CD4-positive, alpha-beta T cell (primary cell): ENCODE measurements at places on chromosomes 11 and 22.
A peak's percentile ranks its signal among the peaks of the same experiment; 100 is the strongest.

DNA sequence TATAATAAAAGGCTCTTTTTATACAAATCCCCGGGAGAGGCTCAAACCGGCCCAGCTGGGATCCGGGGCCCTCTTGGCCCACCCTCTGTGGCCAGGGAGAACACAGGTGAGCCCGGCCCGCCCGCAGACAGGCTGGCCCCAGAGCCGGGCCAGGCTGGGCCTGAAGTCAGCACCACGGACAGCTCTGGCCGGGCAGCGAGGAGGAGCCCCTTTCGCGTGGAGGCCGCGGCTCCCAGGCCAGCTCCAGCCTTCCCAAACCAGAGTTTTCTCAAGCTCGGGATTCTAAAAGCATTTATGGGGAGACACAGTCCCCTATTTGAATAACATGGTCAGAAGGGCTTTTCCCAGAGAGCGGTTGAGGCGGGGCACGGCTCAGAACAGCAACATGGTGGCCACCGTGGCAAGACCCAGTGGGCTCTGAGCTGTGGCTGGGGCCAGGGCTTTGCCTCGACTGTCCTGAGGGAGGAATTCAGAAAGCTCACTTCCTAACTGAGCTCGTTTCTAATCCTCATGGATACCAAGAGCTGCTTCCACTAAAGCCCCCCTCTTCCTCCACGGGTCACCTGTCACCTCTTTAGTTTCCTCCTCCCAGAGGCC is 115.4 kb downstream of the BRD1 start:
- no peak for DNase-seq

GRCh38 chr11:24748261-24748660 is 251.4 kb downstream of the LUZP2 start:
- DNase-seq, result no peak

DNA sequence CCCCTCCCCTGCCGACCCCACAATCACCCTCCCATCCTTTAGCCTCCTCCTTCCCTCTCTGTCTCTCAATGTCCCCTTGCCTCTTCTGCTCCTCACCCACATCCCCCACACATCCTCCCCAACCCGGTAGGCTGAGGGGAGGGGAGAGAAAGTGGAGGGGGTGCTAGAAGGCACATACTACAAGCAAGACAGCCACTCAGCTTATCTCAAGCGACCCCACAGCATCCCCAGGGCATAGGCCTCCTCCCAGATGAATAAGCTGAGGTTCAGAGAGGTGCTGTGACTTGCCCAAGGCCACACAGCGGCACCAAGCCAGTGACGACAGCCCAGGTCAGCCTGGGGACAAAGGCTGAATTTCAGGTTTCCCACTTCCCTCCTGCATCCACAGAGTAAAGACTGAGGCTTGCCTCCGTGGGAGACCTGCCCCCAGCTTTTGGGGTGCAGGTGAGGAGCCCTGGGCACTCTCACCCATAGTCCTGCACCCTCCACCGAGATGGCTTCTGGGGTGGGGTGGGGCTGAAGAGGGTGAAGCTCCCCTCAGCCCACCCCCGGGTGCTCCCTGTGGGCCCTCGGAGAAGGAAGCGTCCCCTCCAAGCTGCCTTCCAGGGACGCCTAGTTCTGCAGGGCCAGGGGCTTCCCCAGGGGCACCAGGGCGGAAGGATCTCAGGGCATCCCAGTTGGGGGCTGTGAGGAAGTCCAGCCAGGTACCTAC is 511 bp downstream of the RAC2 start:
- DNase-seq, result no peak

DNA sequence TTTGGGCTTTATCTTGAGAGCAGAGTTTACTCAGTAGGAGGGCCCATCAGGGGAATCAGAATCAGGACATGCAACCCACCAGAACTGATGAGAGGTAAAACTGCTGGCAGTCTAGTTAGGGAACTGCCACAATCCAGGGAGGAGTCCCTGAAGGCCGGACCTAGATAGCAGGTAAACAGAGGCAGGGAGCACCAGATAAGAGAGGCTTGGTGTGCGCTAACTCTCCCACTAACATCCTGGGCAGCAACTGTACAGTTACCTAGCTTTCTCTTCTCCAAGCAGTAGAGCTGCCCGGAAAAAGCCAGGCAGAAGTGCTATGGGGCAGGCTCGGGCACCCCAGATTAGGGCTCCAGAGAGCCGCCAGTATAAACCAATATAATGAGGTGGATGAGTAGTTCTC is 865 bp upstream of the AMOTL1 start:
- DNase-seq, result no peak

GRCh38 chr11:57354699-57355098 is 16.5 kb downstream of the P2RX3 start:
- no peak for DNase-seq

GRCh38 chr22:27844656-27845591 is 43.4 kb upstream of the MN1 start:
- no peak for DNase-seq

DNA sequence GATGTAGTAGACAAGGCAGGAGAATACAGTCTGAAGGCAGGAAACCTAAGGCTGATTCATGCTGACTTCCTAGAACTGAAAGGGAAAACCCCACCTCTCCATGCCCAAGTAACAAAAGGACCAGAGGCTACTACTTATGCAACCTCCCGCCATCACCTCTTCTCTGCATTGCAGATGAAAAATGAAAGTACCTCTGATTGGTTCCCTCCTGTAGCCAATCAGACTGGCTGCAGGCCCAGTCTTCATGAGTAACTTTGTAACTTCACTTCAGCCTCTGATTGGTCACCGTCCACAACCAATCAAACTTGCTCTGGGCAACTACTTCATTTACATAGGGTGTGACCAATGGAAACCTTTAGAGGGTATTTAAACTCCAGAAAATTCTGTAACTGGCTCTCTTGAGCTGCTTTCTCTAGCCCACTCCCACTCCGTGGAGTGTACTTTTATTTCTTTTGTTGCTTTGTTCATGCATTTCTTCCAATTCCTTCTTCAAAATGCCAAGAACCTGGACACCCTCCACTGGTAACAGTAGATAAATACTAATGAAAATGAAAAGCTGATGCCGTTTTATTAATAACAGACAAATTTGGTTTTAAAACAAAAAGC is 5.2 kb upstream of the MAP6 start:
- DNase-seq, result no peak

GRCh38 chr11:67022961-67023956 is at the start of gene SYT12:
SYT12 (plus strand) TSS chr11:67023134; CDS start chr11:67030145, 7,011 bp downstream.
- DNase-seq, result no peak

DNA sequence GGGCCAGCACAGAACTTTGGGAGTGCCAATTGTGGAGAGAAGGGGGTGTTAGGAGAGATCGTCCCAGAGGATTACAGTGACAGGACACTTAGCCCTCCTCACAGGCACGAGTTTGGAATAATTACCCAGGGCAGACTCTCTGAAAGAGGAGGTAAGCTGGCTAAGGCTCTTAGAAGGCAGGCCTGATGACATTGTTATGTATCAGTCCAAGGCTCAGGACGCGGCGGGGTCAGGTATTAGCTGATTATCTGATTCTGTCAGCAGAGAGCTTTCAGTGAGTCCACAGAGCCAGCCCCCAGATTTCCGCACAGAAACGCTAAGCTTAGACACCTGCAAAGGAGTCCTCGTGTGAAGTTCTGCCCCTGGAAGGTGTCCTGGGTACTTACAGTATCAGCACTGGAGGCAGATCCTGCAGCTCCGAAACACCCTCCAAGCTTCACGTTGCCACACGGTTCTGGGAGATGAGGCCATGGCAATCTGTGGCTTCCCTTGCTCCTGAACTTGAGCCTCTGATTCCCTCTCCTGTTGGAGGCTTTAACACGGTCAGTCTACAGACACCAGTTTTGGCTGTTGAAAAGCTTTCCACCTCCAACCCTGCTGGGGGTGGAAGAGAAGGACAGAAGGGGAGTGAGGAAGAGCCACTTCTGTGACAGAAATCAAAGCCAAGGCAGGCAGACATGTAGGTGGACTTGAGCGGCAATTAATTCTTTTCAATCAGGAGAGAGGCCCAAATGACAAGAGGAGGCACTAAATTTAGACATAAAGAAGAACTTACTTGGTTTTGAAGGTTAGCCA is 123.6 kb upstream of the CADM1 start:
- no peak for DNase-seq

GRCh38 chr11:57476757-57477506 is 16.6 kb downstream of the RTN4RL2 start:
- peak; percentile 24 for DNase-seq

DNA sequence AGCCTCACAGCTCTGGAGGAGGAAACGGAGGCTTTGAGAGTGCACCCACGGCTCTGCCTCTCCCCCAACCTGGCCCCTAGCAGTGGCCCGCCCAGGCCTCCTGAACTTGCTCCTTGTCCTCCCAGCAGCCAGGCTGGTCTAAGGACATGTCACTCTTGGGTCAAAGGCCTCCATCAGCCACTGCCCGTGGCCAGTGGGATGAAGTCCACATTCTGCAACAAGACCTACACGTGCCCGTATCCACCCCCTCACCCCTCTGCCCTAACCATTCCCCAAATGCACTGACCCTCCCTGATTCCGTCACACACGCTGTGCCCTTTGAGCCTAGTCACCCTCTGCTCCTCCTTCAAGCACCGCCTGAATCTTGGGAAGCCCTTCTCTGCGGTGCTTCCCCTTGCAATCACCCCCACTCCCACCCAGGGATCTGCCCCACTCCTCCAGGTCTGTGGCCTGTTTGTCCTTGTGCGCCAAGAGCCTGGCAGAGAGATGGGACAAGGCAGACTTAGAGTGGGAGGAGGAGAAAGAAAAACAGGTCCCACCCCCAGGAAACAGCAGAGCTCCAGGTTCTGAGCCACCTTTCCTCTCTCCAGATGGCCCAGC is 37.5 kb upstream of the TEF start:
- no peak for DNase-seq

DNA sequence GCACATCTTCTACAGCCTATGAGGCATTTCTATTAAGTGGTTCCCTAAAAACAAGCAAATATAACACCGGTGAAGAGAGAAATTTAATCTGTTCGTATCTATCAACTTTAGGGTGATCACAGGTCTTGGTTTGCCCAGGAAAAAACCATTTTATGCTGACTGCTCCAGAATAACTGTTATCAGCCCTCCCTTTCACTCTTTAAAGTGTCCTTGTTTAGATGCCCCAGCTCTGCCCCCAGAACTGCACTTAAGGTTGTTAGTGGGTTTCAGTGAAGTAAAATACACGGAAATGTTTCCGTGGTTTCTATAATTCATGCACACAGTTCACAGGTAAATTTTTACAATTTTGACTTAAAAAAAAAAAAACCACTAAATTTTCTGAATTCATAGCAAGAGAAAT is 70.0 kb downstream of the NARS2 start:
- no peak for DNase-seq

DNA sequence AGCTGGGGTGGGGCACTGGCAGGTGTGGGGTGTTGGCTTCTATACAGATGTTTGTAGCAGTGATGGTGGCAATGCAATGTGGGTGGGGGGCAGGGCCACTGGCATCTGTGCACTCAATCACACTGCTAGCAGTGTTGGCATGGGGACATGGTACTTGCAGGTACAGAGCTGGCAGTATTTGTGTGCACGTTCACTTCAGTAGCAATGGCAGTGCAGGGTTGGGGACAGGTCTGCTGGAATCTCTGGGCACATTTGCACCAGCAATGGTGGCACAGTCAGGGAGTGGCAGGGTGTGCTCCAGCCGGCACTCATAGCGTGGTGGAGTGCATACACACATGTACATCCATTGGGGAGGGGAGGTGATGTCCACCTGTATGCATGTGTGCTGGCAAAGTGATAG is 775.2 kb downstream of the CNTN5 start:
- no peak for DNase-seq

DNA sequence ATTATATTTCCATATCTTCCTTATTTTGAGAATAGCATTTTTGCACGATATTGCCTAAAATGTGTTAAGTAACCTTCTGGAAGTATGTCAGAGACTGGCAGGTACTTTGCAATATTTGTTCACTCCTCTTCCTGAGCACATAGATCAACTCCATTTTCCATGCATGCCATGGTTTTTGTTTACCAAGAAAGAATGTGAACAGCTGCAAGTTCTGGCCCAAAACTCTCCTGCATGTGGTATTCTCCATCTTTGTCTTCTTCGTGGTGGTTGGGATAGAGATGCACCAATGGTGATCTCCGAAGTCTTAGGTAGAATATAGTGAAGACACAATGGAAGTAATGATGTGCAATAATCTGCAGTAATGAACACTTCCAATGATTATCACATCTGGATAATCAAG is 2241.0 kb upstream of the RAG2 start:
- no peak for DNase-seq

DNA sequence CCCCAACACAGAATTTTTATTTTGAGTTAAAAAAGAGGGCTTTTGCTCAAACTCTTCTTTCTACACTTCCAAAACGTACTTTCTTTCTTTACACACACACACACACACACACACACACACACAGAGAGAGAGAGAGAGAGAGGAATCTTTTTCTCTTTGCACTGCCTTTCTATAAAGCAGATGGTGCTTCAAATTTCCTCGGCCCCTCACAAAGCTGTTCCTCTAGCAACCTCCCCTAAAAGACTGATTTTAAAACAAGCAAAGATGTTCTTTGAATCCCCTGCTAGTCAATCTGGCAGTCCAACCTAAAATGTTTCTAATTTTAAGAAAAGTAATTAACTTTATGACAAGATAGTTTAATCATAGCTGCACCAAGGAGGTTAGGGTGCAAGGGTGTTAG is 2.7 kb upstream of the ANO3 start:
- DNase-seq, result no peak

DNA sequence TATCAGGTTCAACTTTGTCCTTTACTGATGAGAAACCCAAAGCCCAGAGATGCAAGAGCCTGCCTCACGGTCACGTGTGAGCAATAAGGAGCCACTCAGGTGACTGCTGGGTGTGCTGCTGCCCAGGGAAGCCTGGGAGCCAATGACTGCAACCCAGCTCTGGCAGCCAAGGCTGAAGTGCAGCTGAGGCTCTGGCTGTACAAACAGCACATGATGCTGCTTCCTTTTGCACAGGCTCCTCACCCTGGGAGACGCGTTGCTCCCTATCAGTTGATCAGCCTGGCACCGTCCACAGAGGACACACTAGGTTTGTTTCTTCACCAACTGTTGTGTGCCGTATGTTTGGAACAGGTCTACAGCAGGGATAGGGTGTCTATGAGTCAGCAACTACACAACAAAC is 168.7 kb downstream of the EFCAB6 start:
- no peak for DNase-seq

GRCh38 chr11:129973809-129974208 is 28.8 kb downstream of the PRDM10 start:
- no peak for DNase-seq

DNA sequence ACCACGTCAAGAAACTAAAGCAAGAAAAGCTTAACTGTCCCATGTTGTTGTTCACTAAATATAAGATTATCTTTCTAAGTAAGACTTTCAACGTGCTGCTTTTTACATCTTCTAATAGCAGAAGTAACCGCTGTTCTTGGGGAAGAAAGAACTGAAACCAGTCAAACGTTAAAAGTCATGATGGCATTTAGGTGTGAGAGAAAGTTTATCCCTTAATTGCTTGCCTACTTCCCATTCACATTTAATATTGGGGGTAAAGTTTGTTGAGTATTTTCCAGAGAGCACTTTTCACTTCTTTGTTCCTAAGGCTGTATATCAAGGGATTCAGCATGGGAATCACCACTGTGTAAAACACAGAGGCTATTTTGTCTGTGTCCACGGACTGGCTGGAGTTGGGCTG is 970 bp downstream of the OR5B21 start:
- no peak for DNase-seq

- DNase-seq, result no peak
Measured at GRCh38 chr22:24989541-24989951, 37.0 kb downstream of the KIAA1671 start.
